Inflammatory macrophage treated with lipopolysaccharide for 4 hours (primary cell): ENCODE measurements at places on chromosomes 6 and 20.
A peak's percentile ranks its signal among the peaks of the same experiment; 100 is the strongest.

GRCh38 chr6:106913676-106914280 lies 60.8 kb downstream of the CD24 start:
- no peak for DNase-seq

GRCh38 chr6:169906004-169906687 lies 154.7 kb downstream of the ERMARD start:
- DNase-seq, result no peak

DNA sequence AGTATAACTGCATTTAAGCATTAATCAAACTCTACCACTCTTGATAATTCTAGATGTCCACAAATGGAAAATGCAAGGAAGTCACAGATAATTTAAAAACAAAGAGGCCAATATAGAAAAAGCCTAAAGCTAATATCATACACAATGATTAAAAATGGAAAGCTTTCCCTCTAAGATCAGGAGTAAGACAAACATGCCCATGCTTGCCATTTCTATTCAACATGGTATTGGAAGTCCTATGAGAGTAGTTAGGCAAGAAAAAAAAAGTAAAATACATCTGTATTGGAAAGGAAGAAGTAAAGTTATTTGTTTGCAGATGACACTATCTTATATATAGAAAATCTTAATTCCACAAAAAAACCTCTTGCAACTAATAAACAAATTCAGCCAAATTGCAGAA lies 164.6 kb upstream of the FERMT1 start:
- DNase-seq, result no peak

DNA sequence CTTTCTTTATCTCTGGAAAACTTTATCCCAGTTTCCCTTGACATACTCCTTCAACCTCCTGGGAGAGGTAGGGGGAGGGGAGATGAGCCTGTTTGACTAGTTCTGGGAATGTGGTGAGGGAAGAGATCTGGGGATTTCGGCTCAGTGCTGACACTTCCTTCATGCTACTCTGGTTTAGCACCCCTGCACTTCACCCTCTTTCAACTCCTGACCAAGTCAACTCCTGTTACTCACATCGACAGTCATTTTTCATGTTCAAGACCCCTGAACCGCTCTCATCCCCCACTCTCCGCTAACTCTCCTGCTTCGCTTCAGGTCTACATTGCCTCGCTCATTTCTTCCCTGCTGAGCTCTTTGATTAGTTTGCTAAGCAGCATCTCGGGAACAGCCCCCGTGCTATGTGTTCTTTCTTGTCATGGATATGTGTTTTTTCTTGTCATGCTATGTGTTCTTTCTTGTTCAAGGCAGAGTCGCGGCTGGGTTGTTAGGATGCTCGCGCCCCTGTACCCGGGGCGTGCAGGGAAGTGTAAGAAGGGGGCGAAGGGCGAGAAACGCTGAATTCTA lies 16.6 kb upstream of the TRIM27 start:
- DNase-seq, result no peak

DNA sequence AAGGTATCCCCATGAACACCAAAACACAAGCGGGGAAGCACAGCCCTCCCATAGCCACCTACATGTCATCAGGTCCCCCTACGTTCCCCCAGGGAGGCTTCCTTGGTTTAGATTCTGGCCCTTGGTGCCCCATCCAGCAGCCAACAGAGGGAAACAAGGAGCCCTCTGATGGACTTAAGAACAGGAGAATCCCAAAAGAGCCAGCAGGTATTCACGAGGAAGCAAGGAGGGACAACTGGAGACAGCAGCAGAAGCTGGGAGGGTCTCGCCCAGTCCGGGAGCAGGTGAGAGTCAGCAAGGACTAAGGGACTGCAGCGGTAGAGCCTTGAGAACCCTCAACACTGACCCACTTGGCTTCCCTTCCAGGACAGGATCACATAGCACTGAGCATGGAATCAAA lies 58.4 kb upstream of the TOP1 start:
- DNase-seq, result no peak

DNA sequence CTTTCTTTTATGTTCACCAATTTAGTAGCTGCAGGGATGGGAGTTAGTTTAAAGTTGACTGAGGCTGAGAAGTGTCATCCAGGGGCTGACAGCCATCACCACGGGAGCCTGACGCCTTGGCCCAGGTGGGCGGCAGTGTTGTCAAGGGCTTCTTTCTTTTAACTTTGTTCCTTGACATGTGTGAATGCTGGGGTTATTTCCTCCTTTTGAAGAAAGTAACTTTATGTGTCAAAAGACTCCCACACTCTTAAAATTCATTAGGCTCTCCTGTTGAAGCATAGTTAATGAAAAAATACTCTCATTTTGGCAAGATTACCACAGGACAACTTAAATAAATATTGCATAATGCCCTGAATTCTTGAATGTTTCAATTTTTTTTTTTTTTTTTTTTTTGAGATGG lies 50.0 kb downstream of the SASH1 start:
- peak; percentile 69 for DNase-seq

DNA sequence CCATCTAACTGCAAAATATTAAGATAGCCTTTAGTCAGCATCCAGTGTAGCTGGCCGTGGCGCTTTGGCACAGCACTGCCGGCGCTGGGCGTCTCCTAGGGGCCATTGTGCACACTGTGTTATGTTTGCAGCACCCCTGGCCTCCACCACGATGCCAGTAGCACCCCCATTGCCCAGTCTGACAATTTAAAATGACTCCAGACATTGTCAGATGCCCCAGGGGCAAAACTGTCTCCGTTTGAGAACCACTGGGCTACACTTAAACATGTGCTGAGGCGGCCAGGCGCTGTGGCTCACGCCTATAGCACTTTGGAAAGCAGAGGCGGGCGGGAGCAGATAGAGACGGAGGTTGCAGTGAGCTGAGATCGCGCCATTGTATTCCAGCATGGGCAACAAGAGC lies 6.0 kb upstream of the MTG2 start:
- DNase-seq, result no peak

- no peak for DNase-seq
These were observed 216.2 kb downstream of the CD83 start for GRCh38 chr6:14333556-14334305.

DNA sequence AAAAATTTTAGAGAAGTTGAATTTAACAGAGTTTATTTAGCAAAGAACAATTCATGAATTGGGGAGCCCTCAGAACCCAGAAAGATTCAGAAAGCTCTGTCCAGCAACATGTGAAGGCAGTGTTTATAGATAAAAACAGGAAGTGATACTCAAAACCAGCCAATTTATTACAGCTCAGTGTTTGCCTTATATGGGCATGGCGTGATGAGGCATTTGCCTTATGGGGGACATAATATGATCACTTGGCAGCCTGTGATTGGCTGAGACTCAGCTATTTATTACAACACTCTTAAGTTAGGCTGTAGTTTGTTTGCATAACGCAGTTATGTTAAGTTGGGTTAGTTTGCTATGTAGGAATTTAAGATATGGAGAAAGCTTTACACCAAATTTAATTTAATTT lies 11.5 kb downstream of the HLA-DPA1 start:
- peak; percentile 76 for DNase-seq

- peak; percentile 78 for DNase-seq
These were observed 105.4 kb upstream of the ESR1 start for GRCh38 chr6:151701911-151702562.

DNA sequence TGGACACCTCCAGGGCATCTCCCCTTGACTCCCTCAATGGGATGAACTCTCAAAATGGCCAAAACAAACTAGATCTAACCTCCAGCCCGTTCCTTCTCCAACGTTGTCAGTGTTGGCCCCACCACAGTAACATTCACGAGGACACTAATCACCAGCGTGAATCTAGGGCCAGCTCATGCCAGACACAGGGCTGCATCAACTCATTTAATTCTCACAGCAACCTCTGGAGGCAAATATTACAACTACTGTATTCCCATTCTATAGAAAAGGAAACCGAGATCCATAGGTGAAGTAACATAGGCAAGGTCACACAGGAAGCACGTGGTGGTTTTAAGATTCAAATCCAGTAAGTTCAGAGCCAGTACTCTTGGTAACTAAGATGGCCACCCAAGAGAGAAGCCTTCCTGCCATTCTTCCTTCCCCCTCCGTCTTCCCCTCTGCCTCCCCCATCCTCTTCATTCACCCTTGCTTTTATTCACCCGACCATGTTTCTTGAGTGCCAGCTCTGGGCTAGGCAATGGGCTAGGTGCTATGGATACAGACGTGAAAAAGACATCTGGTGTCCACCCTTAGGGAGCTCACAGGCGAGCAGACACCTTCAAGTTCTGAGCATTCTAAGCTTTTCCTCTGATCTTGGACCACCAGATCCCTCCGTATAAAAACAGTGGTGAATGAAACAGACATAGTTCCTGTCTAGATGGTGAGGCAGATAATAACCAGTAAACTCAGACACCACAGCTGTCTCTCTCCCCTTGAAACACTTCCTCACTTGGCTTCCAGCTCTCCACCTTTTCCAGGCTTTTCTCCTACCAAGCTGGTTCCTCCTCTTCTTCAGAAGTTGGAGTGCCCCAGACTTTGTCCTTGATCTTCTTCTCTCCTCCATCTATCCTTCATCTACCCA lies 9.6 kb downstream of the CCM2L start:
- peak; percentile 17 for DNase-seq

- no peak for DNase-seq
These were observed 4.0 kb upstream of the GRM4 start for GRCh38 chr6:34149831-34150400.

DNA sequence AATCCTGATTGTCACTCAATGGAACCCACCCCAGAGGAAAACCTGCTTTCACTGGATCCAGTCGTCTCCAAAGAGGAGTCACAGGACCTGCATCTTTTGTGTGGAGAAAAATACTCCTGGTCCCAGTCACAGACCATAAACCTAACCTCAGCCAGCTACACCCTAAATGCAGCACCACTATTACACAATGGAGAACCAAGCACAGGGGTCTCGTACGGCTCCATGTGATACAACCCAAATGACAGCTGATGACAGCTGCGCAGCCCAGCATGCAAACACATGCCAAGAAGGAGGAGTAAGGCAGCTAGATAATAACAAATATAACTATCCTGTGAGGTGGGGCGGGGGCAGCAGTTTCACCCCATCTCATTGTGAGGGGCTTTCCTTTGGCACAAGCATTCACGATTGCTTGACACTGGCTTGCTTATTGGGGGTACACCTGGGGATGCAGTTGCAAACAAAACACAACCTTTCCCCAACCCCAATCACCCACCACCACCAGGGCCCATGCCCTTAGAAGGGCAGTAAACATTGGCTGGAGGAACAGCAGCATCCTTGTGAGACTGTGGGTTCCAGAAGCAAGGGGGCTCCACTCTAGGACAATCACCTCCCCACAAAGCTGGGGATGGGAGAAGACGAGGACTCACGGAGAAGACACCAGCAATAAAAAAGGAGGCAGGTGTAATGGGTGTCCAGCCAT lies 51.5 kb downstream of the TRERF1 start:
- no peak for DNase-seq

- no peak for DNase-seq
These were observed 121.5 kb downstream of the PAX1 start for GRCh38 chr20:21826976-21827375.

DNA sequence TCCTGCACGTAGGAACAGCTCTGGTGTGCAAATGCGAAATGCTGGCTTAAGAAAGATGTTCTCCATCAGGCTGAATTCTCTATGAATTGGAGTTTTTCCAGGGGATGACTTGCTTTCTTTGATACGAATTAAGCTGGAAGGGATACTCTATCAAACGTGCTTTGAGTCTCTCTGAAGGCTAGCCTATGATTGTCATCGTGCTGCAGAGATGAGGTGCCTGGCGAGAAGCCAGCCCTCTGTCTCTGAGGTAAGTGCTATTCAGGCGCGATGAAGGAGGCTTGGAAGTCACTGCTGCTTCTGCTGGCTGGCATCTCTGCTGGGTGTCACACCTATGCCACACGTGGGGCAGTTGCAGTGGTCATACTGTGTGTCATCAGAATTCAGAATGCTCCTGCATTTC lies 223.7 kb downstream of the TAF4 start:
- DNase-seq, result no peak

GRCh38 chr6:20024978-20025377 lies 187.3 kb downstream of the MBOAT1 start:
- DNase-seq, result no peak

- DNase-seq, result no peak
These were observed 45.4 kb downstream of the EZR start for GRCh38 chr6:158773581-158774449.

DNA sequence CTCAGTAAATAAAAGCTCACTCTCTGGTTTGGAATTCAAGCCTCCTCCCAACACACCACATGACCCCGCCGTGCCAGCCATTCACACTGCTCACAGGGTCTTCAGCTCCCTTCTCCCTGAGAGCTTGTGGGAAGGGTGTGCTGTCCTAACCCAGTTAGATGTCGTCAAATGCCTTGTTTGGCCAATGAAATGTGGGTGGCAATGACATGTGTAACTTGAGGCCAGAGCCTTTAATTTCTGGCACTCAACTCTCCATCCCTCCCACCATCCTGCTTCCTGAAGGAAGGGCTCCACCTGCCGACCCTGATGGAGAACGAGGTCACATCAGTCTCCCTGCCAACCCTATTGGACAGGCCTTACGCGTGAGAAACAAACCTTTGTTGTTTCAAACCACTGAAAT lies 224.5 kb upstream of the AGPAT4 start:
- DNase-seq, result no peak

GRCh38 chr6:149503872-149504271 lies 19.1 kb upstream of the ZC3H12D start:
- DNase-seq, result no peak

DNA sequence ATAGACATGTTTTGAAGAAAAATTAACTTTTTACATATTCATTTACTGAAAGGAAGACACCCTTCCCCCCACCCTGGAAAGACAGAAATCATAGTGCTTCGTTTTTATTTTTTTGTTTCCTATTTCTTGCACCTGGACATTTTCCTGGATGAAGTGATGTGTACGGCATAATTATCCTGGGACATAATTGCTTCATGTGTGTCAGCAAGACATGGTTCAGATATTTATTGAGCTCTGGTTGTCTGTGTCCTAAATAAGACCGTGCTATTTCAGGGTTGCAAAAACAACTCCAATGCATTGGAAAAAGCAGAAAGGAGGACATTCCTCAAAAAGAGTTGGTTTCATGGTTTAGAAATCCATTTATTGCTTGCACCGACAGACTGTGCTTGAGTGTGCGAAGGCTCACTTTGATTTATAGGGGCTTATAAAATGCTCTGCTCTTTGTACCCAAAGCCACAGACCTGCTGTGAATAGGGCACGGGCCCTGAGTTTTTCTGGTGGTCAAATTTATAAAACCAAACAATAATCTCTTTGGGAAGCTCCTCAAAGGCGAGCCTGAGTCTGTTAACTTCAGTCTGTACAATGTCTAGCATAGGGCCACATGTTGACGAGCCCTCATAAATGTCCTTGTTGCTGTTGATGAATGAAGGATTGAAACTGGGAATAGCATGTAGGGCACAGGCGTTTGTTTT lies 179.5 kb downstream of the SOX4 start:
- DNase-seq, result no peak
